ENCODE measurements at places on chromosomes 6 and 20.

DNA sequence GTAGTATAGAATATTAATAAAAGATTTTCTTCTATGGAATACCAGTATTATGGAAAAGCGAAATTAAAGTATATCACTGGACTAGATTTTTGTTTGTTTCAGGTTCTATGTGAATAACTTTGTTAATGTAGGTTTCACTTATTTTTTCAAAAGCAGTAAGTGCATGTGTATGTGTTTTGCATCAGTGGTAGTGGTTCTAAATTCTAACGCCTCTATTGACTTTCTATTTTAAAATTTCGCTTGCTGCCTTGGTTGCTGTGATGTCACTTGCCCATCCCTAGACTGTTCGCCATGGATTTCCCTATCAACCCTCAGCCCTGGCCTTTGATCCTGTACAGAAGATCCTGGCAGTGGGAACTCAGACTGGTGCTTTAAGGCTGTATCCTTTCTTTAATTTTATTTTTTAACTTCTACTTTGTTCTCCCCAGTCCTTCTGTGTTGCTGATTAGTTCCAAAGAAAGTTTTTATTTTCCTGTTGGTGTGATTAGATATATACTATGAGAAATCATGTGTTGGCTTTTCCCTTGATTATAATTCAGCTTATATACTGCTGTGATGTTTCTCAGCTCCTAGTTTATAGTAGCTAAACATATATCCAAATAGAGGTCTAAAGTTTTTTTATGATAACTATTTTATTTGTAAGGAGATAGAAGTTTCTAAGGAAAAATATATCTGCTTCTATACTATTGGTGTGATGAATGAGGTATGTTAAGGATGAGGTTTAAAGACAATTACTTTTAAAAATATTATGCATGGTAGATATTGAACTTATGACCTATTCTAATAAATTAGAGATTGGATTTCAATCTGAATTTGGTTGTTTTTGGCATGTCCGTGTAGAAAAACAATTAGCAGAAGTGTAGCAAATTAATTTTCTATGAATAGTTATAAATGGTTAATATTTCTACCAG is 1.7 kb downstream of the STXBP5 start:
- DNase-seq: no peak

GRCh38 chr20:64188682-64189529 is 24.7 kb downstream of the MYT1 start:
- no peak for DNase-seq

- peak; percentile 15 for DNase-seq
Observed at GRCh38 chr20:478949-479429, 16.7 kb upstream of the TBC1D20 start.

- no peak for DNase-seq
Observed at GRCh38 chr6:134534708-134535149, 216.8 kb upstream of the SGK1 start.

GRCh38 chr20:37670351-37670791 is 23.5 kb upstream of the CTNNBL1 start:
- no peak for DNase-seq
